BJ (cell line): ENCODE measurements at places on chromosomes 16 and 17.

DNA sequence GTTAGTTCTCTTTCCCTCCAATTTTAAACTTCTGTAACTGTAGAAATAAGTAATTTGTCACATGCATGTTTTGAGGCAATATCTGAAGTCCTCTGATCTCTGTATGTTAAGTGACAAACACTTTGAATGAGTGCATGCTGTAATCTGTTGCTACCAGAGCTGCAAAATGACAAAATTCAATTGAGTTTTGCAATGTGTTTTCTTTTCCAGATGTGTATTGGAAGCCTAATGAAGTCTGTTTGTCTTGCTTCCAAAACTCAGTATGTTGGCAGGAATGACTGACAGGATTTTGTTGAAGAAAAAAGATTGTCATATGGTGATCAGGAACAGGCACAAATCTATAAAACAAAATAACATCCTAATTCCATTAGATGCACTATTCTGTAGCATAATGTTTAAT lies 561.6 kb upstream of the CDH8 start:
- DNase-seq: no peak

DNA sequence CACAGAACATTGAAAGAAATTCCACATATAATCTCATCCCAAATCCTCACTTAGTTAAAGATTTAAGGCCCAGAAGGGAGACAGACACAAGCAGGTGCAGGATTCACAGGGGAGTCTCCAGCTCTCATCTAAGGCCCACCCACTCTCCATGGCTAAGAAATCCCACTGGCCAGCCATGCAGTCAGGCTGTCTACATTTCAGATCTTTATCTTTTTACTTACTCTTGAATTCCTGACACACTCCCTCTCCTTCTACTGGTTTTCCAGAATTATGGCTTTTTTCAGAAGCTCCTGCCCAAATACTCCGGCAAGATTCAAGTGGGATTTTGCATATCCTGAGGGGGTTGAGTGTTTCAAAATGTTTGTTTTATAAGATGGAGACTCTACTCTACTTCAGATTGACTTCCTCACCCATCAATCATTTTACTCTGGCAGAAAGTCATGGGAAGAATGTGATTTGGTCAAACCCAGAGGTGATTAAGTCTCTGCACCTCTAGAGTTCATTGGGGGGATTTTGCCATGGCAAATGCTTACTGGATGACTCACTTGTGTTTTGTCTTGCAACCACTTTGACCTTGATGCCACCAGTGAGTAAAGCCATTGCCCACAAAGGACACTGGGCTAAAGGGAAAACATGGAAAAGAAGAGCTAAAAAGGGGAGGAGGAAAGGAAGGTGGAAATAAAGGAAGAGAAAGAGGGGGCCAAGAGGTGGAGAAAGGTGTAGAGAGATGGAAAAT lies 688.8 kb upstream of the SALL1 start:
- no peak for DNase-seq

DNA sequence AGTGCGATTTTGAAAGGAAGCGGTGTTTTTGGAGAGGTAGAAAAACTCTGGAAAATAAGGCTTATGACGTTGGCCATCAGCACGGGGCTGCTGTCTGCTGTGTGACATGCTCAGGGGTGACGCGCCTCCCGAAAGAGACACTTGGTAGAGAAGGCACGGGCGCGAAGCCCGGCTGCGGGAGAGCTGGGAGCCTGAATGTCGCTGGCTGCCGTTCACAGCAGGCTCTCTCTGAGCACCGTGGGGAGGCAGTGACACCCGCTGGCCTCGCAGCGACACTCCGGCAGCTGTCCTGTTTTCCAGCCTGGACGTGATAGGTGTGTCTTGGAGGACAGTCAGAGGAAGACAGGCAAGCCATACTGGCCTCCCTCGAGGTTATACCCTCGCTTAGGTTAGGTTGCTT lies 759.1 kb upstream of the RBFOX1 start:
- DNase-seq: no peak

DNA sequence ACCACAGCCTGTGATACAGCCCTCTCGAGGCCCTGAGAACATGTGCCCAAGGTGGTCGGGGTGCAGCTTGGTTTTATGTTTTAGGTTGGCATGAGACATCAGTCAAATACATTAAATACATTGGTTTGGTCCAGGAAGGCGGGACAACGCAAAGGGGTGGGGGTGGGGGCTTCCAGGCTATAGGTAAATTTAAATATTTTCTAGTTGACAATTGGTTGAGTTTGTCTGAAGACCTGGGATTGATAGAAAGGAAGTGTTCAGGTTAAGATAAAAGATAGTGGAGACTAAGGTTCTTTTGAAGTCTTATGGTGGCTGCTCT lies 1.2 kb upstream of the ZKSCAN2 start:
- no peak for DNase-seq

- DNase-seq: no peak
Measured at GRCh38 chr16:11308493-11309283, 27.6 kb upstream of the PRM1 start.

GRCh38 chr17:31475378-31476162 lies 84.1 kb downstream of the RAB11FIP4 start:
- DNase-seq: no peak

GRCh38 chr17:66574123-66574522 lies 260.8 kb upstream of the CACNG5 start:
- no peak for DNase-seq
